Activated CD4-positive, alpha-beta T cell treated with anti-CD3 and anti-CD28 coated beads, Interleukin-2, amount 10 ng/mL, durations not matched to agents 24 days and 14 days (primary cell): ENCODE measurements at places on chromosomes 7 and 10. TPM values are rescaled to one million over a fixed set of nuclear protein-coding genes. Genes with fewer than 3 reads are reported as not detected.

DNA sequence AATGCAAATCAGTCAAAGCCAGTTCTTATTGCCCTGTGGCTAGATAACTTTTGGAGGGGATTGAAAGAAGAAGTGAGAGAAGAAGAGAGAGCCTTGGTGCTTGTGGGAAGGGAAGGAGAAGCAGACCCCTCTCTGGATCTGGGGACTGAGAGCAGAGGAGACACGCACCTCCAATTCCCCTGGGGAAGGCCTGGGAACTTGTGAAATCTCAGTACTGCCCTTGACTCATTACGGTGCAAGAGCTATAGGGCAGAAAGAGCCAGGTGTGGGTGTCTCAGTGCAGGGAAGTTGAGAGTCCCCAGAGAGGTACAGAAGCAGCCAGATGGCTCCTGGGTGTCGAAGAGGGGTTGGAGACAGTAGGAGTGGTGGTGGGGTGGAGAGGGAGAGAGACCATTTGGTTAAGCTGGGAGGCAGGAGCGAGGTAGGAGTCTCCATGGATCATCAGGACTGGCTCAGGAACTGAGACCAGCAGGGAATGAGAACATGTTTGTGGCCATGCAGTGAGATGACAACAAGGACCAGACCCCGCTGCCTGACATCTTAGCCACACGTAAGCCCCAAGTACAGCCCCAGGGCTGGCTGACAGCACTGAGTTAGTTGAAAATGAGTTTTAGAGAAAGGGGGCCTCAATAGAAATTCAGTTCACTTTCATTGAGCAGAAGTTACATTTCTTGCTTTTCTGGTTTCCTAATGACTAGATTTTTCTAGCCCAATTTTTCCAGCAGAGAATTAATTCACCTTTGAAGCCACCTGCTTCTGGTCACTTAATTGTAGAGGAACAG, 238.2 kb downstream of the BUB3 start:
- DNase-seq, result no peak

DNA sequence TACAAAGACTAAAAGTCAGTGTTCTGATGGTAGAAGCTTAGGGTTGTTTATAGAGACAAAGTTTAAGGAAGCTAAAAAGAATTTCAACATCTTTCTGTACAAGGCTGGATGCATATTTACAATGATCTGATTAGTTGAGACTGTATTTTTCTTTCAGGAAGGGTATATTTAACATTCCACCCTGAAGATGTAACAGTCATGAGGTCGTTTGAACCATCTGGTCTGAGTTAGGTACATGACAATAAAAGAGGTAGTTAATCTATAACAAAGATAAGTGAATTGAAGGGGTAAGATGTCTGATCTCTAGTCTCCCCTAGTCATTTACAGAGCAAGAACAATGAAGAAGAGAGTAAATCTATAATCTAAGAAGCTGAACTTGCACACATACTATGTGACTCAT, 821.2 kb downstream of the CNTNAP2 start:
- DNase-seq, result no peak

DNA sequence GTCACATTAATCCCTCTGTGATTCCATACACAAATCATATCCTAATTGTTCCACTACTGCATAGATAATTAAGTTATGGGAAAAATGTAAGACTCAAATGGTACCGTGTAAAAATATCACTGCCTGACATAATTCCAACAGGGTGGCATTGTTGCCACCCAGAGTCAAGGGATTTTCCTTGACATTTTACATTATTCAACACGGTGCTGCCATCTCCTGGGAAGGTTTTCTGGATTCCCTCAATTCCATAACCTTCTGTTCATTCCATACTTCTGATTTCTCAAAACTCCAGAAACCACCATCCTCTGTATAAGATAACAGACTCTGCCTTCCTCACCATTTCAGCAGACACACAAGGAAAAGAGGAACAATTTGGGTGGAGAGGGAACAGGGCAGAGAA, 495.9 kb downstream of the XPNPEP1 start:
- no peak for DNase-seq

DNA sequence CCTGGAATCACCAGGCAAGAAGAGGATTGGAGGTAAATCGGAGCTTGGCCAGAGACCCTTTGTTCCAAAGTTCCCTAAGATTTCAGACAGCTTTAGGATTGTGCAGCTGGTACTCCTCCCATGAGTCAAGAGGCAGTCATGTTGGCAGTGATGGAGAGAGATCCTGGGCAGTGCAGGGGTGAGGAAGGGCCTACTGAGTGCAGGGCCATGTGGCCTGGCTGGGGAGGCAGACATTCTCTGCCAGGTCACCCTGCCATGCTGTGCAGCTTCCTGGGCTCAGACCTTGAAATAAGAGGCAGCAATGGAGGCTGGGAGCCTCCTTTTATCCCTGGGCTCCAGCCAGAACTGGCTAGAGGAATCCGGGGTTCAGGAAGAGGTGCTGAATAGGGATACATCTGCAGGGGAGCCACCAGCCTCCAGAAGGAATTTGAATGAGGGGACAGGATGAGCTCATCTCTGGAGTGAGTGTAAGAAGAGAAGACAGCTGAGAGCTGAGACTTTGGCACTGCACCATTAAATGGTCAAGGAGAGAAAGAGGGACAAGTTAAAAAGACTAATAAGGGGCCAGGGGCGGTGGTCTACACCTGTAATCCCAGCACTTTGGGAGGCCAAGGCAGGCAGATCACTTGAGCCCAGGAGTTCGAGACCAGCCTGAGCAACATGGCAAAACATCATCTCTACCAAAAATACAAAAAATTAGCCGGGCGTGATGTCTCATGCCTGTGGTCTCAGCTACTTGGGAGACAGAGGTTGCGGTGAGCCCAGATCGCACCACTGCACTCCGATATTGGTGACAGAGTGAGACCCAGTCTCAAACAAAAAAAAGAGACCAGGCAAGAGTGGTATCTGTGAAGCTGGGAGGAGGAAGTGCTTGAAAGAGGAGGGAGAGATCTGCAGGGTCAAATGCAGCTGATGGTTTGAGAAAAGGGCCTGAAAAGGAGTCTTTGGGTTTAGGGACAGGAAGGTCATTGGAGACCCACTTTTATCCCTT, 12.0 kb downstream of the SFTPD start:
- DNase-seq, result peak; percentile 27

DNA sequence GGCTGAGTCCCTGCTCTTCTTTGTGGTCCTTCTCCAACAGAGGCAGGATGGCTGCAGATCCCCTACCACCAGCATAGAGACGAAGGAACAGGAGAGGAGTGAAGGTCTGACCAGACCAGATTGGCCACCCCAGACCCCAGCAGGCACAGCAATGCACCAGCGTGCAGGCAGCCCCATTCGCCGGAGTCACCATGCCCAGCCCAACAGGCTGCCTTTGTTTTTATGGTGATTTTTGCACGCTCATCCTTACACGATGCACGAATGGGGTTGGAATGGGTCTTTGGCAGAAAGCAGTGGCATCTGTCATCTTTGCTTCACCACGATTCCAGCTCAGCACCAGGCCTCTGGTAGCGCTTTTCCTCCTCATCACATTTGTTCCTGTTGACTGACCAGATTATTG, 427.6 kb downstream of the INHBA start:
- DNase-seq, result no peak

DNA sequence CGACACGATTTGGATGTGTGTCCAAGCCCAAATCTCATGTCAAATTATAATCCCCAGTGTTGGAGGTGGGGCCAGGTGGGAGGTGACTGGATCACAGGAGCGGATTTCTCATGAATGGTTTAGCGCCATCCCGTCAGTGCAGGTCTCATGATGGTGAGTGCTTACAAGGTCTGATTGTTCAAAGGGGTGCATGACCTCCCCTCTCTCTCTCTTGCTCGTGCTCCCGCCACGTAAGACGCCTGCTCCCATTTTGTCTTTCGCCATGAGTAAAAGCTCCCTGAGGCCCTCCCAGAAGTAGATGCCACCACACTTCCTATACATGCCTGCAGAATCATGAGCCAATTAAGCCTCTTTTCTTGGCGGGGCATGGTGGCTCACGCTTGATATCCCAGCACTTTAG, 71.5 kb upstream of the NANOS1 start:
- no peak for DNase-seq

GRCh38 chr7:31027161-31027965, 24.7 kb upstream of the ADCYAP1R1 start:
- DNase-seq, result no peak

NKX6-2 gene
- not detected in 2 replicates for total RNA-seq

DNA sequence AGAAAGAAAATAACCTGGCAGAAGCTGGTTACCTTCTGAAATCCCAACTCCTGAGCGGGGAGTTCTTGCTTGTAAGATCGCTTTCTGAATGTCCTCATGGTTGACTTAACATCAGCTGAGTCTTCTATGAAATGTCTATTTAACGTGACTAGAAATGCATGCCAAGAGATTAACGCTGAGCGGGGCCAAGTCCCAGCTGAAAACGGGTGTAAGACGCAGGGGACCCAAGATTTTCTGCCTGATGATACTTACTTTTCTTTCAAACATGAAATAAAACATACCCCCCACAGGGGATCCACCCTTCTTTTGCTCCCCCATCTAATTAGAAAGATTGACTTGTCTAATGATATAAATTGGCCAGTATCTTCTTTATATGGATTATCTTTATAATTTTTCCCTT, 14.9 kb downstream of the OR9A2 start:
- no peak for DNase-seq

GRCh38 chr7:90625562-90625961, 29.4 kb downstream of the CDK14 start:
- DNase-seq, result no peak
